ENCODE measurements at places on chromosomes 3 and 15.

DNA sequence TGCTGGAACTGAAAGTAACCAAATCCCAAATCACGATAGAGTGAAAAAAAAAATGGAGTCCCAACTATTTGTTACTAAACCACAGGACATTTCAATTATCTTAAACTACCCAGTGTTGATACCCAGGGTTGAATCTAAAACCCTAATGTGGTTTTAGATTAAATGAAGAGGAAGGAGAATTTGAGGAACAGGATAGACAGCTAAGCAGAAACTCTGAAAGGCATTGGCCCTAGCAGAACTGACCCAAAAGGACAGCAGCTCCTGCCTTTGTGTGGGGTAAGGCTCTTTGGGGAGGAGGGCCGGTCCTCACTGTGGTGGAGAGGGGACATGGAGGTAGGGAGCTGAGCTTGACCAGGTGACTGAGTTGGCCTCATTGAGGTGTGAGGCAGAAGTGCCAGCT lies 30.7 kb upstream of the SNRK start:
- no peak for DNase-seq

DNA sequence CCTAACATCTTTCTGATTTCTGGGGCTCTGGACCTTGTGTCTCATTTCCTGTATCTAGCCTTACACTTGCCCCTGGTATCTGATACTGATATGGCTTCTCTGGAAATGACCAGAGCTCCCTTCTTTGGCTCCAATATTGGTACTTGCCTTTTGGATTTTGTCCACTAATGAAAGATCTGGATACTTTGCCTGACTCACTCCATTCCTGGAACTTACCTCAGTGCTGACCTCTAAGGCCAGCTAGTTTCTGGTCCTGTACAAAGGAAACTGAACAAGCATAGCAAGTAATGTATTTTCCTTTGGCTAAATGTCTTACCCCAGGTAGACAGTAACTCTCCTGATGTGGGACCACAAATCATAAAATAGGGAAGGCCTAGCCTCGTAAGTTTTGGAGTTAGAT lies 93.8 kb upstream of the SLC4A7 start:
- DNase-seq: no peak

DNA sequence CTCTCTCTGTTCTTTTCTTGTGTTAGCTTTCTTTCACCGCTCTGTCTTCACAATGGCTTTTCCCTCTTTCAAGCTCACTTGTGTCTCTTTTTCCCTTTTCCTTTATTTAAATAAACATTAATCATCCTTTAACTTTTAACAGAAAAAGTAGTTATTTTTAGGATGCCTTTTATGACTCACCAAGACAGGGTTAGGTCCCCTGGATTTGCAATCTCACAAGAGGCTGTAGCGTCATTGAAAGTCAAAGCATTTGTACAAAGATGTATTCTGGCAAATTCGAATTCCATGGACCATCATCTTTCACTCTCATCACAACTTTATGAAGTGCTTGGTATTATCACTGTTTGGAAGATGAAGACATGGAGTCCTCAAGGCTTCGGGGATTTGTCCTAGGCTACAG lies 34.8 kb upstream of the MCTP2 start:
- DNase-seq: no peak

GRCh38 chr15:58738046-58738707 lies 11.3 kb downstream of the ADAM10 start:
- no peak for DNase-seq

DNA sequence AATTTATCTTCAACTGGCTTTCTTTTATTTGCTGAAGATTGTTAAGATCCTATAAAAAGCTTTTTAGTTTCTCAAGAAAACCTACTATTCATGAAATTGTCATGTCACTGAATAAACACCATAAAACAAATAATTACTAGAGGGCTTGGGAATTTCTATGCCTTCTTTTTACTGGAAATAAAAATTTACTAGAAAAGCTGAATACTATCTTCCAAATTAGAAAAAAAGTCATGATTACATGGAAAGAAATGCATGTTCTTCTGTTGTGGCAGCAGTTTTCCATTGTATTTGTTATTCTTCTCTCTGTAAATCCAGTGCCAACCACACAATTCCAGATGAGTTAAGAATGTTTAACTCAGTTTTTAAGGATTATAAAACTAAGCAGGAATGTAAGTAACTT lies 153.8 kb downstream of the RAP2B start:
- DNase-seq: no peak
